Putamen (tissue), 1 donor: ENCODE measurements at places on chromosomes 3 and 15.

DNA sequence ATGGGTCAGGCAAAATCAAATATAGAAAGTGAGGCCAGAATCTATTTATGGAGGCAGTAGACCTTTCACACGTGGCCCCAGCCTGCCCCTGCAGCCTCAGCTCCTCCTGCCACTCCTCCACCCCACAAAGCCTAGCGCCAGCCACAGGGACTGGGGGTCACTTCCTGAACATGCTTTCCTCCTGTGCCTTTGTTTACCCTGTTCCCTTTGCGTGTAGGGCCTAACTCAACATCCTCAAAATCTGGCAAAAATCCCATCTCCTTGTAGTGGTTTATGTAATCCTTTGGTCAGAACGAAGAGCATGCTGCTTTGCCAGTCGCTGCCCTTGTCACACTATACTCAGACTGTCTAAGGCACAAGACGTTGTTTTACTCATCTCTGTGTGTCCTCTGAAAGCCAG is 39.6 kb downstream of the KBTBD12 start:
- peak; percentile 26 for DNase-seq

- DNase-seq = peak; percentile 39
Measured at GRCh38 chr3:17088602-17089313, 204.0 kb downstream of the PLCL2 start.

- peak; percentile 93 for DNase-seq
Measured at GRCh38 chr3:107429320-107430181, 52.3 kb downstream of the CCDC54 start.

DNA sequence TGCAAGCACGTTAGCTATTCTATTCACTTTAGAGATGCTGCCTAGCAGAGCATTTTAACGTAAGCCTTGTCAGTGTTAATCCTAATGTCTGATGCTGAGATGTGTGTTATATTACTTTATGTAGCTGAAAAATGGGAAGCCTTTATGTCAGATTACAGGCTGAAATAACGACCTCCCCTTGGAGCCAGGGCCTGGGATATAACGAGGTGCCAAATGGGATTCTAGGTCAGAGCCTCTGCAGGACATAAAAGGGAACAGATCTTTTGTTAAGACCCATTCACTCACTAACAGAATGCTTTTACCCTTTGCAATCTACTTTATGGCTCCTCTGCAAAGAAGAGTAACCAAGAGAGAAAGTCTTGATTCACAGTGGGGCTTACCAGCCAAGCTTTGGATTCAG is 815.5 kb upstream of the CFAP20DC start:
- DNase-seq = no peak

DNA sequence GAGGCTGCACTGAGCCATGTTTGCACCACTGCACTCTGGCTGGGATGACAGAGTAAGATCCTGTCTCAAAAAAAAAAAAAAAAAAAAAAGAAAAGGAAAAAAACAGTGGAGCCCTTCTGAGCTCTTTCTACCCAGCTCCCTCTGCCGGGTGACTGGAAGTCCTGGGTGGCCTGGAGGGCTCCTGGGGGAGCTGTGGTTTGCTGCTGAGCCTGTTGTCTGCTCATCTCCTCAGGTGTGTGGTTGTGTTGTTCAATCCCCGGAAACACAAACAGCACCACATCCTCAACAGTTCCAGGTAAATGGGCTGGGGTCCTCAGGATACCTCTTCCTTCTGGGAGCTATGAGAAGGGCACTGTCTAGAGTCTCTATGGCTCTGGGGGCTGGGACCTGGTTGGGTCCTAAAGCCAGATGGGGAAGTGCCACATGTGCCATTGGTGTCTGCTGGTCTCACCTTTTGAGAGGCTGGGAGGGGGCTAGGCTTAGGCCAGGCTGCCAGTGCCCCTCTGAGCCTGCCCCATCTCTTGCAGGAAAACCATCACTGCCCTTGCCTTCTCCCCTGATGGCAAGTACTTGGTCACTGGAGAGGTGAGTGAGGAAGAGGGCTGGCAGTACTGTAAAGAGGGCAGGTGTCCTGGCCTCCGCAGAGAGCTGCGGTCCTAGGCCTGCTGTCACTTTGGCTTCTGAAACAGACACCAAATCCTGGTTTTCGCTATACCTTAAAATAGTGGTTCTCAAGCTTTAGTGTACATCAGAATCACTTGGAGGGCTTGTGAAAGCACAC is 17.1 kb upstream of the JMJD7 start:
- no peak for DNase-seq

DNA sequence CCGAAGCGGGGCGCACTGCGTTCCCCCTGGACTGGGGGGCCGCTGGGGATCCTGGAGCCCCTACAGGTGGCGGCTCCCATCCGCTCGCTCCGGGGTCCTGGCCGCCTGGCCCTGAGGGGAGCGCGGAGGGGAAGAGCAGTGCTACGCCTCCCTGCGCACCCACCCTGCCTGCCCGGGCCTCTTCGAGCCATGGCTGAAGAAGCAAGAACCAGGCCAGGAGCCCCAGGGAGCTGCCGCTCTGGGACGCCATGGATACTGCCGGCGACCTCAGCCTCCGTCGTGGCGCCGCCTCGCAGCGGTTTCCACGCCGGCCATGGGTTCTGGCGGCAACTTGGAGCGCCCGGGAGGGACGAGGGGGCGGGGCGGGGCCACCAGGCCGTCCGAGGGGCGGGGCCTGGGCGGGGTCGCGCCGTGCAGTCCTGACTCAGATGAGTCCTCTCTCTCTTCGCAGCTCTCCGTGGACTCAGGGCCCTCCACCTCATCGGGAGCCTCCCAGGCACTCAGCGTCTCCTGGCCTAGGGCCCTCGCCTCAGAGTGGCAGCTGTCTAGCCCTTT is 50.9 kb downstream of the MYL3 start:
- DNase-seq = no peak

DNA sequence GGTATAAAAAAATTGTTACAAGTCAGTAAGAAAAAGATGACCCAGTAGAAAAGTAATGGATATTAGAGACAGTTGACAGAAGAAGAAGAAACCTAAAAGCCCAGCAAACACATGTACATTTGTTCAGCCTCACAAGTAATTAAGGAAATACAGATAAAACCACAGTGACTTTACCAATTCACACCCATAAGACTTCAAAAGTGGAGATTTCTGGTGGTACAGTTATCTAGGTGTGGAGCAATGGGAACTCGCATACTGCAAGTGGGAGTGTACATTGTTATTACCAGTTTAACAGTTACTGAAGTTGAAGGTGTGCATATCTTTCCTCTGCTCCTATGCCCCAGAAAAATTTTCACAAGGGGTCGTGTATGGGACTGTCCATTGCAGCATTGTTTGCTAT is 18.1 kb upstream of the MAPKBP1 start:
- DNase-seq = no peak
